ENCODE measurements at places on chromosomes 3 and 15. TPM values are rescaled to one million over a fixed set of nuclear protein-coding genes. Genes with fewer than 3 reads are reported as not detected.

Gene ACAD11
- polyA plus RNA-seq: 16.3 TPM

Gene C3orf85
- polyA plus RNA-seq: not detected

Gene DUOX2
- not detected for polyA plus RNA-seq

Gene ZPLD1
- polyA plus RNA-seq: not detected

Gene LYZL4
- polyA plus RNA-seq: not detected

Gene SYNM
- polyA plus RNA-seq: 4.3 TPM

Gene SLC27A2
- 0.49 TPM for polyA plus RNA-seq

Gene REC114
- polyA plus RNA-seq: not detected

DNA sequence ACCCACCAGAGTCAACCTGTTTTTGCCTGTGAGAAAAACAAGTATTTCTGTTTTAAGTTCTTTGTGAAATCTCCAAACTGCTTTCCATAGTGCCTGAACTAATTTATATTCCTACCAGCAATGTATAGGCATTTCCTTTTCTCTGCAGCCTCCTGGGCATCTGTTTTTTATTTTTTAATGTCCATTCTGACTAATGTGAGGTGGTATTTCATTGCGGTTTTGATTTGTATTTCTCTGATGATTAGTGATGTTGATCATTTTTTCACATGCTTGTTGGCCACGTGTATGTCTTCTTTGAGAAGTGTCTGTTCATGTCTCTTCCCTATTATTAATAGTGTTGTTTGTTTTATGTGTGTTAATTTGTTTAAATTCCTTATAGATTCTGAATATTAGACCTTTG, 820.5 kb downstream of the MCTP2 start:
- no peak for DNase-seq

- no peak for DNase-seq
These were observed 1.1 kb downstream of the RBSN start for GRCh38 chr3:15097891-15098290.

- DNase-seq: no peak
These were observed 510.8 kb upstream of the AGTR1 start for GRCh38 chr3:148186881-148187280.

DNA sequence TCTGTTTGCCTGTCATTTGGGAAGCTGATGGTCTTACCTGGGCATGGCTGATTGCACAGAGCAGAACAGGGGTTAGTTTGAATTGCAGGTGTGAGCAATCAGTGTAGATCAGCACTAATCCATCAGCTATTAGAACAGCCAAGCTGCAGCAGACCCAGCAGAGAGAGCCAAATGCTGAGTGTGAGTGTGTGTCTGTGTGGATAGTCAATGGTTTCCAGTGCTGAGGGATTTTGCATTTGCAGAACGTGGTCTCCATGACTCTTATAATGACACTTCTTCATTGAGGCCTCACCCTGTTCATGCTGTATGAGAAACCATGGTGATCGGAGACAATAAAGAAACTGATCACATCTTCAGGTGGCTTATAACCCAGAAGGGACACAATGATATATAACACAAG, 312.1 kb downstream of the SOX2 start:
- DNase-seq: no peak

- DNase-seq: no peak
These were observed 322.9 kb downstream of the SLC9A9 start for GRCh38 chr3:143525408-143525807.

DNA sequence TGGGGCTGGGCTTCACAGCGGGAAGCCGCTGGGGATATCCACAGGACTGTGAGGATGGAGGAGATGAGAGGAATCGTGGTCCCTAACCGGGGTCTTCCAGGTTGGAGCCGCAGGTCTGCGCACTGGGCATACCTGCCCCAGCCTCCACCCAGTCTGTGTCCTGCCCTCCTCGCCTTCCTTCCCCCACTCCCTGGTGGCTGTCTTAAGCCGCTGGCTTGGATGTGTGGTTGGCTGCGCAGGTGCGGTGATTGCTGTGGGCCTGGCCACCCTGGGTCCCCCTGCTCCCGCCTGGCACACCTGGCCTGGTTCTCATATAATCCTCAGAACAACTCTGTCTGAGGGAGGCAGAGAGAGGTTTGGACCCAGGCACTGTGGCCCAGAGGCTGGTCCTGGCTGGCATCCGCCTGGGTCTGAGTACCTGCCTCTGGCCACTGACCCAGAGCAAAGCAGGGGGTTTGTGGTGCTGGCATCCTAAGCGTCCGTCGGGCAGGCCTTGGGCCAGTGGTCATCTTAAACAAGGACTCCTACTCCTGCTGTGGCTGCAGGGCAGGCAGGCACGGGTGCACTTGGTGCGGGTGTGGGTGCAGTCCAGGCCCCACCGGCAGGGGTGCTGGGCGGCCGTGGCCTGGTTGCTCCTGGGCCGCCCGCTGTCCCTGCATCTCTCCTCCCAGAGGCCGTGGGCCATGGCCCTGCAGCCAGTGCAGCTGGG, 18.7 kb downstream of the PLXNA1 start:
- DNase-seq: no peak

- DNase-seq: no peak
These were observed 76.1 kb downstream of the ARNT2 start for GRCh38 chr15:80480171-80480811.

GRCh38 chr3:168806871-168807270, 711.1 kb upstream of the GOLIM4 start:
- DNase-seq: no peak

- DNase-seq: no peak
These were observed 111.5 kb downstream of the CFAP44 start for GRCh38 chr3:113329757-113330156.

DNA sequence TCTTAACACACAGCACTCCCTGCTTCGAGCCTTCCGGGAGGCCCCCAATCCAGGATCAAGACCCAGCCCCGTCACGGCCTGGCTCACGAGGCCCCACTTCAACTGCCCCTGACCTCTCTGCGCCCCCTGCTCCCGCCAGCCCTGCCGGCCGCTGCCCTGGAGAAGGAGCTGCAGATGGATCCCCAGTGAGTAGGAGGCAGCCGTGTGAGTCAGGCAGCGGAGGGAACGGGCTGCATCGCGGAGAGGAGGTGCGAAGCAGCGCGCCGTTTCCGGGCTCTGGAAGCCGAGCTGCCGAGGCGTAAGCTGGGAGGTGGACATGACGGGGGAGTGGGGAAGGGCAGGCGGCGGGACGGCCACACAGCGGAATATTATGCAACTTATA, 133.4 kb downstream of the TPRA1 start:
- no peak for DNase-seq

DNA sequence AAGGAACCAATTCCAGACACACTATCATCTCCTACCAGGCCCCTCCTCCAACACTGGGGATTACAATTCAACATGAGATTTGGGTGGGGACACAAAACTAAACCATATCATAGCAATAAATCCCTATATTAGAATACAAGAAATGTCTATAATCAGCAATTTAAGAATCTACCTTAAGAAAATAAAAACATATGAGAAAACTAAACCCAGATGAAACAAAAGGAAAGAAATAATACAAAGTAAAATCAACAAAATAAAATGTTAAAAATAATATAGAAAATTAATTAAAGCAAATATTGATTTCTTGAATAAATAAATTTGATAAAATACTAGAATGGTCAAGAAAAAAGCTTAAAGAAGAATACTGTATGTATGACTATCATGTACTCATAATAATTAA, 6.1 kb upstream of the OSTN start:
- no peak for DNase-seq

GRCh38 chr3:96760956-96761355, 53.4 kb upstream of the EPHA6 start:
- DNase-seq: no peak
